ENCODE measurements at places on chromosomes 2 and 18.

- DNase-seq: no peak
Observed at GRCh38 chr2:145930318-145930717, 1410.4 kb upstream of the ZEB2 start.

DNA sequence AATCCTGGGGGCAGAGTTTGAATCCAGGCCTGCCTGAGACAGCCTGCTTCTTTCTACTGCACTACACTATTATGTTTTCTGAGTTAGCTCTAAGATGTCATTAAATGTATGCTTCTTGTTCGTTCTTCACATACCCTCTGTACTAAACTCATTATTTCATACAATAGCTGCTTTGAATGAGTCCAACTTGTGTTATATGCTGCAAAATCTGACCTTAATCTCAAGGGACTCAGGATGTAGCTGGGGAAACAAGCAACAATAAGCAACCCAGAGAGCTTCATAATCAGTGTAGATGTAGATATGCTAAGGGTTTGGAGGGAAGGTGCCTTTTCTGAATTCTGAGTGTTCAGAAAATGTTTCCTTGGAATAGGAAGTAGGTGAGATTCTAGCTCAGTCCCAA is 14.4 kb downstream of the FMNL2 start:
- no peak for DNase-seq

- no peak for DNase-seq
Observed at GRCh38 chr2:61789807-61790602, 63.9 kb downstream of the FAM161A start.

- no peak for DNase-seq
Observed at GRCh38 chr2:172674034-172674967, 61.3 kb upstream of the RAPGEF4 start.

GRCh38 chr2:14433946-14434495 is 198.5 kb upstream of the LRATD1 start:
- no peak for DNase-seq

Data from RWPE2 (cell line).